ENCODE measurements at places on chromosomes 16 and 17. TPM values are rescaled to one million over a fixed set of nuclear protein-coding genes. Genes with fewer than 3 reads are reported as not detected.

DNA sequence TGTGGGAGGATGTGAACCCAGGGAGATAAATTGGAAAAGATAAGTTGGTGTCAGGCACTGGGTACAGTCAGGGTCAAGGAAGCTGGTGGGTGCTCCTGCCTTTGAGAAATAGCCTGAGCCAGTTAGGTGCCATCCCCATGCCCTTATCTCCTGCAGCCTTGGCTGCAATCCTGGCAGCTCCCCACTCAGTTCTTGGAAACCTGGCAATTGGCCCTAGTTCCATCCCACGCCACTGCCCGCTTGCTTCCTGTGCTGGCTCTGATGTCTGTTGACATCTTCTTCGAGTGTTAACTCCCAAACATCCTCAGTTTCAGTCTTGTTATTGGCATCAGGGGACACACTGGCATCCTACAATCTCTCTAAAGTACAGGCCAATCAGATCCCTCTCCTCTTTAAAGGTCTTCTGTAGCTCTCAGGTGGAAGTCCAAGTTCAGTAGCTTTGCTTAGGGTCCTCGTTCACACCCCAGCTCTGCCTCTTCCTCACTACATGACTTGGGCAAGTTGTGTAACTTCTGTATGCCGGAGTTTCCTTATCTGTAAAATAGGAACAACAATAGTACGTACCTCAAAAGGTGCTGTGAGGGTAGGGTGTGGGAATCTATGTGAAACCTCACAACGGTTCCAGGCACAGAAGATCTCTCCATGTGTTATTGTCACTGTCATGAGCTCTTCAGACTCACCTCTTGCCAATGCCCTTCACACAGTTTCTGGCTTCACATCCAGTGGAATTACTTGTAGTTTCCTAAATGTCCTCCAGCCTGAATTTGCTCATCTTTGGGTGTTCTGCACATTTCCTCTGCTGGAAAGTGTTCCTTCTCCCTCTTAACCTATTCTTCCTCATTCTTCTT lies 13.5 kb upstream of the PRKAR1A start:
- H3K4me1 ChIP-seq, result peaks cover 20% of the 10 kb centered on the region
- H3K36me3 ChIP-seq, result no peaks in the 10 kb centered on the region
- peak overlapping the region; percentile 96 for H3K27ac ChIP-seq
- no peaks in the 10 kb centered on the region for H3K27me3 ChIP-seq
- DNase-seq, result no peak

The PRKCB gene
- 342 TPM for polyA plus RNA-seq

The OSGIN1 gene
- polyA plus RNA-seq, result 0.24 TPM

The BRICD5 gene
- not detected for polyA plus RNA-seq

DNA sequence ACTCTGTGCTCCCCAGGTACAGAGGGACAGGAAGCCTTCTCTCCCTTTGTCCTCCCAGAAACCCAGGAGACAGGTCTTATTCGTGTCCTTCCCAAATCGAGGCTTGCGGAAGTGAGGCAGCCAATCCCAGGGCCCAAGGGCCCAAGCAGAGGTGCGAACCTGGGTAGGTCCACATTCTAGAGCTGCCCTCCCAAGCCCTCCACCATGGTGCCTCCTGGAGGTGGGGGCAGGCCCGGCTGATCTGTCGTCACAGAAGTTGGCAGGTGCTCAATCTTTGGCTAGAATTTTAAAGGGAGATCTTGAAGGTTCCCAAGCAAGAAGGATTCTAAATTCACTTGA lies 21.5 kb downstream of the MRC2 start:
- H3K27ac ChIP-seq, result no peak overlapping the region
- DNase-seq, result no peak
- H3K4me3 ChIP-seq, result no peak overlapping the region
- peaks cover 24% of the 10 kb centered on the region for H3K4me1 ChIP-seq

GRCh38 chr16:1061769-1062505 lies 10.6 kb upstream of the SSTR5 start:
- no peak for DNase-seq
- peaks cover 27% of the 10 kb centered on the region for H3K27me3 ChIP-seq
- H3K4me1 ChIP-seq, result no peaks in the 10 kb centered on the region
- peaks cover 6% of the 10 kb centered on the region for H3K36me3 ChIP-seq

- no peak for DNase-seq
- H3K36me3 ChIP-seq, result peaks cover 7% of the 10 kb centered on the region
- no peaks in the 10 kb centered on the region for H3K27me3 ChIP-seq
- no peak overlapping the region for H3K4me3 ChIP-seq
- H3K27ac ChIP-seq, result no peak overlapping the region
- H3K4me1 ChIP-seq, result peaks cover 3% of the 10 kb centered on the region
Measured at GRCh38 chr16:46727630-46728029, 20.5 kb downstream of the MYLK3 start.

DNA sequence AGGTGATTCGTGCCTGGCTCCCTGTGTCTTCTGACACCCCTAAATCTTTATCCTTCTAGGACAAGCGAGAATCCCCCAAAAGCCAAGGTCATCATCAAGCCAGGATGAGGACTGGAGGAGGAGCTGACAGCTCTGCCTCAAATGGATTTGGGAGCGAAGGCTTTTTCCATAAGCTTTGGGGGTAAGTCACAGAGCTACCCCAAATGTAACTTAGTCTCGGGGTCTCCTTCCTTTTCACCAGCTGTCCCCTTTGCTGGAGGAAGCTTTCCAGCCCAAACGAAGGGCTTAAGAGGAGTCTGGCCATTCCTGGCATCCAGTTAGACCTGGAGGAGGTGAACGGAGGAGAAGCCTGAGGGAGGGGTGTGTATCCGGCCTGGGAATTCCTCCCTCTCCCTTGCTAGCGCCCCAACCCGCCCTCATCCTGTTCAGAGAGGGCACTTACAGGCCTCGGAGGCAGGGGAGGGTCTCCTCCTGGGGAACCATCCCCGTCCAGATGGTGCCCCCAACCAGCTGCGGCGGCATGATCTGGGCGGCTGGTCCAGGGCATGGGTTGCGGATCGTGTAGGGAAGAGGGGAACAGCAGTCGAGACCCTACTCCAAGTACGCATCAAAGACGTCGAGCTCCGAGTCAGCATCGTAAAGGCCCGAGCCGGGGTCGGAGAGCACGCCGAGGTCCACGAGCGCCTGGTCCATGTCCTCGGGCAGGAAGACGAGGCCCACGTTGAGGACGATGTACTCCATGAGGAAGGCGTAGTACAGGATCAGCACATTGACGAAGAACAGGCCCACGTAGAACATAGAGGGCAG lies 938 bp downstream of the DEXI start:
- no peaks in the 10 kb centered on the region for H3K27me3 ChIP-seq
- no peak for DNase-seq
- peaks cover 75% of the 10 kb centered on the region for H3K4me1 ChIP-seq
- peak overlapping the region; percentile 74 for H3K27ac ChIP-seq
- no peaks in the 10 kb centered on the region for H3K36me3 ChIP-seq
- H3K4me3 ChIP-seq, result peak overlapping the region; percentile 95

The MRM1 gene
- polyA plus RNA-seq, result 4.6 TPM

GRCh38 chr16:71205482-71206131 lies 24.9 kb downstream of the HYDIN start:
- H3K27ac ChIP-seq, result no peak overlapping the region
- DNase-seq, result no peak
- H3K36me3 ChIP-seq, result peaks cover 38% of the 10 kb centered on the region
- no peak overlapping the region for H3K4me3 ChIP-seq
- H3K27me3 ChIP-seq, result peaks cover 43% of the 10 kb centered on the region
- H3K4me1 ChIP-seq, result no peaks in the 10 kb centered on the region
